Astrocyte of the hippocampus (primary cell): ENCODE measurements at places on chromosomes 12 and 14.

GRCh38 chr12:32451816-32452215 lies 52.5 kb downstream of the FGD4 start:
- DNase-seq, result no peak

- DNase-seq, result peak; percentile 25
These were observed 192.8 kb upstream of the RGS6 start for GRCh38 chr14:71739273-71739990.

DNA sequence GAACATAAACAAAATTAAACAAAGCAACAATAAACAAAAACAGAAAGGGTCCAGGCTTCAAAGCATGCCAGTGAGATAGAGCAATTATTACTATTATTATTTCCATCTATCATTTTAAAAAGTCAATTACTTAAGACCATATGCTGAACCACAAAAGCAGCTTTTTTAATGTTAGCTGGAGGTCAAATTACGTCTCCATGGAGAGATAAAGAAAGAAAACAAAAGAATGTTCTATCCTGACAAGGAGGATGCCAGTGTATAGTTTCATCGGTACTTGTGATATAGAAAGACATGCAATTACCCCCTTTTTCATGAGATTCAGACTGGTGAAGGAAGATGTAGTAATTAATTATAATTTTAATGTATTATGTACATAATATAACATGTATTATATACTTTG lies 81.6 kb upstream of the DCN start:
- DNase-seq, result no peak

DNA sequence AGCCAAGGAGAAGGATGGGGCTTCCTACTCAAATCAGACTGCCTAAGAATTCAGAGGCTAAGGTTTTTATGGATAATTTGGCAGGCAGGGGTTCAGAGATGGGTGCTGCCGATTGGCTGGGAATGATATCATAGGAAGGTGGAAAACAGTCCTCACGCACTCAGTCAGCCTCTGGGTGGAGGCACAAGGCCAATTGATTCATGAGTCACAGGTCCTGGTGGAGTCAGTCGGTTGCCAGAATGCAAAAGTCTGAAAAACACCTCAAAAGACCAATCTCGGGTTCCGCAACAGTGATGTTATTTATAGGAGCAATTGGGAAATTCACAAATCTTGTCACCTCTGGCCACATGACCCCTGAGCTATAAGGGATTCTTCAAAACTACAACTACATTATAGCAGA lies 105.5 kb downstream of the GXYLT1 start:
- peak; percentile 87 for DNase-seq

- DNase-seq, result no peak
These were observed 16.9 kb upstream of the SRP54 start for GRCh38 chr14:34965912-34966311.

- DNase-seq, result no peak
These were observed 1292.1 kb upstream of the FLRT2 start for GRCh38 chr14:84237881-84238280.

DNA sequence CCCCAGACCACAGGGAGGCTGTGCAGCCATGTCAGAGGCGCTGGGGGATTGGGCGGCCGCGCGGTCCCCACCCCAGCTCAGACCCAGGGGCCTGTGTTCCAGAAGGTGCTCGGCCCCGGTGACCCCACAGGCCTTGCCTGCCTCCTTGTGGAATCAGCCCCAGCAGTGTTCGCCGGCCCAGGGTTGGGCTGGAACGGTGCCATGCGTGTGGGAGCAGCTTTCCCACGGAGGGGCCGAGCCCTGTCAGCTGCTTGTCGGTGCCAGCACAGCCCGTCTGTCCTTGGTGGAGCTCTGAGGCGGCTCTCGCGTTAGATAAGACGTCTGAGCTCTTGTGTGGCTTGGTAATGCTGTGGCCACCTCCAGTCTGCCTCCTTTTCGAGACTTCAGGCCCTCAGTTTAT lies 8.5 kb downstream of the ZFYVE21 start:
- DNase-seq, result peak; percentile 82

DNA sequence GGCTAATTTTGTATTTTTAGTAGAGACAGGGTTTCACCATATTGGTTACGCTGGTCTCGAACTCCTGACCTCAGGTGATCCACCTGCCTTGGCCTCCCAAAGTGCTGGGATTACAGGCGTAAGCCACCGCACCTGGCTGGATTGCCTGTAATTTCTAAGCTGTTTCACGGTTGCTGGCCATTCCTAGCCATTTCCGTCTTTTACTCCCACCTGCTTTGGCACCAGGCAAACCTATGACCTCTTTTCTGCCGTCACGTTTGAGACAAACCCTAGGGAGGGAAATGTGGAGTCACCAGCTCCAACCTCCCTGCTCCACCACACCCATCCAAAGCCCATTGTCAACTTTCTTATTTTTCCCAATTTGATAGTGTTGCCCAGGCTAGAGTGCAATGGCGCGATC lies 1.2 kb downstream of the GPR132 start:
- DNase-seq, result no peak

GRCh38 chr14:21155963-21156362 lies at the start of gene OR5AU1:
TSS of gene OR5AU1 (minus strand) at chr14:21156063. CDS start at chr14:21155872, 191 bp downstream.
- no peak for DNase-seq

DNA sequence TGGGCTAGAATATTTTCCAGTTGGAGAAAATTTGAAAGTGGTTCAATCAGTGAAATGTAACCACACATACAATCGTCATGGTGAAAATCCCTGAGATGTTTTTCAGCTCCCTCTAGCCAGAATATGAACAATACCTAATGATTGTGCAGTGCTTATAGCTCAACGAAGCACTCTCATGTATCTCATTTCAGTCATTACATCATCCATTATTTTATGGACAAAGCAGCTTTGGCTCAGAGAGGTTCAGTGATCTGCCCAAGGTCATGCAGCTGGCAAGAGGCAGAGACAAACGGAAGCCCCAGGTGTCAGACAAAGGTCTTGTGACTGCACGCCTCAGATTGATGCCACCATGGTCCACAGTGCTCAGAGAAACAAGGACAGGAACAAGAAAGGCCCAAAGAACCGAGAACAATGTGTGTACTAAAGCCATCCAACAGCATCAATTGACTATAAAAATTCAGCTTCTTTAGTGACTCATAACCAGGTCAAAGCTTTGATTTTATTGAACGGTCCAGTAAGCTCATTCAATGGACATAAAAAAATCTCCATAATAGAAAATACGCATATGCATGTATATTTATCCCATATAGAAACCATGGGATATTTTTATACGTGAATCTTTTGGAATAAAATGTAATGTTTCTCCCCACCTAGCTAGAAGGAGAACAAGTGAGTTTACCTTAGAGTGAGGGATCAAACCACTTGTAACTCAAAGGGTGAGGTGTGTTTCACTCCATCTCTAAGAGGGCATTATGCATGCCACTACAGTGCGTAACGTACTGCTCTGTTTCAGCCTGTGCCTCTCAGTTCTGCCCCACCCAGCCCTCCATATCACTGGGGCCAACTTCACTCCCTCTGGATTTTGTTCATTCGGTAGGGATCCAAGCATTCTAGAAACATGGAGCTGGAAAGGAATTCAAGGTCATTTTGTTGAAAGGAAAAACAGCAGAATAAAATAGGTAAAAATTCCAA lies 141.8 kb downstream of the GRIN2B start:
- DNase-seq, result no peak

GRCh38 chr12:11769723-11770514 lies 120.4 kb downstream of the ETV6 start:
- DNase-seq, result no peak

DNA sequence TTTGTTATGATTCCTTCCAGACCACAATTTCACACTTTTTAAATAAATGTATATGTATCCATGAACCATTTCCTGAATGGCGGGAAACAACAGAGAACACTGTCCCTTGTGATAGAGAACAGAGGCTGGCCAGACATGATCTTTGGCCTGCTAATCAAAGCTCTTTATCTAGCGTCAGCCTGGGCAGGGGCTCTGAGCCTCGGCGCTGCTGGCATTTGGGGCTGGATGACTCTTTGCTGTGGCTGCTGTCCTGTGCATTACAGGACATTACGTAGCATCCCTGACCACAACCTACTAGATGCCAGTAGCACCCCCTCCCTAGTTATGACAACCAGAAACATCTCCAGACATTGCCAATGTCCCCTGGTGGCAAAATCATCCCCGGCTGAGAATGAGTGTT lies 77.7 kb downstream of the DNAH10 start:
- DNase-seq, result no peak

GRCh38 chr12:23169012-23169695 lies 544.2 kb downstream of the ETNK1 start:
- DNase-seq, result no peak

- peak; percentile 35 for DNase-seq
These were observed 21.1 kb downstream of the BDKRB2 start for GRCh38 chr14:96225745-96226151.

DNA sequence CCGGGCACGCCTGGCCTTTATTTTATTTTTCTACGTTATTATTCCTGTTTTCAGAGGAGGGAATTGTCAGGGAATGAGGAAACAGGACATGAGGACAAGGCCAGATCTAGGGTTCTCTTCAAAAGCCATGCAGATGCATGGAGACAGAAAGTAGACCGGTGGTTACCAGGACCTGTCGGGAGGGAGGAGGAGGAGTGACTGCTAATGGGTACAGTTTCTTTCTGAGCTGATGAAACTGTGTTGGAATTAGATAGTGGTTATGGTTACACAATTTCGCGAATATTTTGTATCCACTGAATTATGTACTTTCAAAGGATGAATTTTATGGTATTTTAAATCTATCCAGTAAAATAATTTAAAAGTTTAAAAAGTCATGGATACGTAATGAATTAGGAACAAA lies 11.3 kb downstream of the ZNF839 start:
- no peak for DNase-seq

DNA sequence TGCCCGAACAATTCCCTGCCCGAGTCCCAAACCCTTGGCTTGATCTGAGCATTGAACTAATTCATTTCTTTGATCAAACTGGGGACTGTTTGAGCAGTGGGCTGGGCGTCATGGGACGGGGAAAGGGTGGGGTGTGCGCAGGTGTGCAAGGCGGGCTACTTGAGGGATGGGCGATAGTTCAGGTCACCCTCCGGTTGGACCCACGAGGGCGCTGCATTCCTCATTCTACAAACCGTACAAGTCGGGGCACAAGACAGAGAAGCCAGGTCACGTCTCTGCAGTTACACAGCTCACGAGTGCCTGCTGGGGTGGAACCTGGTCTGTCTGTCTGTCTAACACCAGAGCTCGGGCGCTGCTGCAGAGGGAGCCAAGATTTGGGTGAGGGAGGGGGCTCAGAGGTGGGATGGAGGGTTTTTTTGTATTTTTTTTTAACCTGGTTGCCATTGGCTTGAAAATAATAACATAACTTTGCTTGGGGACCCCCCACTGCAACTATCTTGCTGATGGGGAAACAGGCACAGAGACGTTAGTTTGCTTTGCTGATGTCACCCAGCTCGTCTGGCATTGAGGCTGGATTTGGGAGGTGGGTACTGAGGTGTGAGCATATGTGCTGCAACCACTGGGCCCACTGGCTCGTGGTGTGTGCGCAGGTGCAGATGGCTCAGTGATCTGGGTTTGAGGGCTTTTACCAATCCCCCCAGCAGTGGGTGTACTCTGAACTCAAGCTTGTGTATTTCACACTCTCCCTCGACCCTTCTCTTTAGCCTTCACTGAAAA lies 7.6 kb upstream of the RTL1 start:
- no peak for DNase-seq

- DNase-seq, result no peak
These were observed 447 bp upstream of the NUBPL start for GRCh38 chr14:31560759-31561154.

DNA sequence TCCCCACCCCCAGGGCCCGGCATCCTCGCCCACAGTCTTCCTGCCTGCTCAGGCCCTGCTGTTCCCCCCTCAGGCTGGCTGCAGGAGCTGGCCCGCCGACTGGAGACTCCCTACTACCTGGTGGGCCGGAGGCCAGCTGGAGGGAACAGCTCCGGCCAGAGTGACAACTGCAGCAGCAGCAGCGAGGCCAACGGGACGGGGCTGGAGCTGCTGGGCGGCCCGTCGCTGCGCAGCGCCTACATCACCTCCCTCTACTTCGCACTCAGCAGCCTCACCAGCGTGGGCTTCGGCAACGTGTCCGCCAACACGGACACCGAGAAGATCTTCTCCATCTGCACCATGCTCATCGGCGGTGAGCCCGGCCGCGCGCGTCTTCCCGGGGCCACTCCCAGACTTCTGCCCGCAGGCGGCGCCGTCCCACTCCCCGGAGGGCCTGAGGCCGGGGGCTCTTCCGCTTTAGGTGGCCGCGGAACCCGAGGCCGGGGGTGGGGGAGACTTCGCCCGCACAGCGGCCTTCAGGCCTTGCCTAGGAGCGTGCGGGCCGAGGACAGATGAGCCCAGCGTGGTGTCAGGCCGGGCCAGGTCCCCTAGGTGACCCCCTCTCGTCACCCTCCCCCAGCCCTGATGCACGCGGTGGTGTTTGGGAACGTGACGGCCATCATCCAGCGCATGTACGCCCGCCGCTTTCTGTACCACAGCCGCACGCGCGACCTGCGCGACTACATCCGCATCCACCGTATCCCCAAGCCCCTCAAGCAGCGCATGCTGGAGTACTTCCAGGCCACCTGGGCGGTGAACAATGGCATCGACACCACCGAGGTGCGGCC lies 10.2 kb downstream of the KCNH3 start:
- peak; percentile 53 for DNase-seq

- no peak for DNase-seq
These were observed 89.8 kb downstream of the CHST11 start for GRCh38 chr12:104546575-104546974.

GRCh38 chr12:120761519-120761934 lies 35.9 kb downstream of the ACADS start:
- DNase-seq, result peak; percentile 75

DNA sequence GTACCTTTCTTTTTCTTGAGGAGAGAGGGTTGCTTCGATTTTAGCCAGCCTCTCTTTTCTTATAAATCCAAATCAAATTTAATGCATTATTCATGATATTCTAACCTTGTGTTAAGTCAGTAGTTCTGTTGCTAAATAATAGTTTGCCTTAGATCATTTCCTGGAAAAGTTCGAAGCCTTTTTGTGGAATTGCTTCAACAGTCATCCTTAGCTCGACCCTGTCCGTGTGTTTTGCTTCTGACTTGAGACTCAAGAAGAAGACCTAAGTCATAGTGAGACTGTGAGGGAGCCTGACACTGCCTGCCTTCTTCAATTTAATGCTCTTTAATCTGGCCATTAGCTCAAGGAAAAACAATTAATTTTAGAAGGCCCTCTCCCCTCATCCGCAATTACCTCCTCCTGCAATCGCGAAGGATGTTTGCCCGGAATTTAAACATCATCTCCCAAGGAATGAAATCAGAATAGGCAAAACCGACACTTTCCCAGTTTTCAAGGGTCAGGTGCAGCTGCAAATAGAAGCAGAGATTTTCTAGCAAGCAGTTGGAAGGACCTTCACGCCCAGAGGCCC lies 453 bp upstream of the SLC4A8 start:
- DNase-seq, result no peak
